ENCODE measurements at places on chromosomes 6 and 20.

DNA sequence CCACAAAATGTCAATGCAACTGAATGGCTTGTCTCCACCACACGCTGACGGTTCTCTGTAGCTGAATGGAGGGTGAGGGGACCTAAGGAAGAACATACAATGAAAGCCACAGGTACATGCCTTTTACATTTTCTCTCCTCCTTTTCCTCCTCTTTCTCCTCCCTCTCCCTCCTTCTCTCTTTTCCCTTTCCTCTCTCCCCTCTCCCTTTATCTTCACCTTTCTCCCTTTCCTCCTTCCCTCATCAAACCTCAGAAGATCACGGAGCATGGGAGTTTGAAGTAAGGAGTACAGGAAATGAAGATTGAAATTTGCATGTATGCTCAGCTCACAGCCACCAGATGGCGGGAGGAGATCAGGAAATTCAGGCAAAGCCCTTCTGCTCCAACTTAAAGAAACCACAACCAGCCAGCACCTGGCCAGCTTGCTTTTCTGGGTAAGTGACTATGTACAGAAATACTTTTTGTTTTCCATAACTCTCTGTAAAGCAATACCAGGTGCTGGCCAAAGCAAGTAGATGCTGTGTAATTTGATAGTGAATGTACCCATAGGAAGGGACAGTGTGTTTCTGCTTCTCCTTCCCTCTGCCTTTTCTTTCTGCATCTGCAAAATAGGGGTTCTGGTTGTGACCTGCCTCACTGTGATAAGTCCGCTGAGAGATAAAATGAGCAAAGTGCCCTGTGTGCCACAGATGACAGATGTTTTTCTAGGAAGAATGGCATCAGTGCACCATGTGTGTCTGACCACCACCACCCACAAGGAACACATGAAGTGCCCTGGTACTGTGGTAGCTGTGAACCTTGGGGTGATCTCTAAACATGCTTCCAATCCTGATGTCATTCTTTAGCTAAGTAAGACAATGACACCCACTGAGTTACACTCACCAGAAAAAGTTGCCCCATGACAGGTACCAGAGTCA is 18.6 kb upstream of the FOXO3 start:
- DNase-seq = peak; percentile 50

- DNase-seq = no peak
Measured at GRCh38 chr6:79385893-79386292, 151.3 kb downstream of the LCA5 start.

GRCh38 chr6:18314317-18314997 is 50.1 kb upstream of the DEK start:
- DNase-seq = no peak

GRCh38 chr6:142342986-142343385 is 41.2 kb downstream of the ADGRG6 start:
- no peak for DNase-seq

- DNase-seq = no peak
Measured at GRCh38 chr20:53220482-53221307, 248.5 kb downstream of the TSHZ2 start.

GRCh38 chr6:100565439-100566104 is 100.9 kb upstream of the SIM1 start:
- DNase-seq = no peak

DNA sequence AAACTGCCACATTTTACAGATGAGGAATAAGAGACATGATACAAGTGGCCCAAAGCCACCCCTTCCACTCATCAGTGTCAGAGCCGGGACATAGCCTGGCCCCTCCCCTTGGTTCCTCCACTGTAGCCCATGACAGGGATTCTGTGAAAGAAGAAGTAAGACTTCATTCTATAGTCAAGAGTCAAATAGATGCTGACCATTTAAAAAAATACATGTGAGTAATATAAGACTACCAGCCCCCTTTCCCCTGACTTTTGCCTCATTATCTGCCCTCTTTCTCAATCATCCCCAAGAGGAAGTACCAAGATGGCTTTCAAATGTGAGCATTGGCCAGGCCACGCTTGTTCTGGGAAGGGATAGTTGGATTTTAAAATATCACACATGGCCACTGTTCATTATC is 57.8 kb upstream of the TAB2 start:
- DNase-seq = no peak

- no peak for DNase-seq
Measured at GRCh38 chr6:16982807-16983206, 119.0 kb upstream of the STMND1 start.

- DNase-seq = no peak
Measured at GRCh38 chr6:73637404-73637803, 16.4 kb downstream of the SLC17A5 start.

GRCh38 chr6:133460101-133460500 is 218.9 kb downstream of the EYA4 start:
- no peak for DNase-seq

DNA sequence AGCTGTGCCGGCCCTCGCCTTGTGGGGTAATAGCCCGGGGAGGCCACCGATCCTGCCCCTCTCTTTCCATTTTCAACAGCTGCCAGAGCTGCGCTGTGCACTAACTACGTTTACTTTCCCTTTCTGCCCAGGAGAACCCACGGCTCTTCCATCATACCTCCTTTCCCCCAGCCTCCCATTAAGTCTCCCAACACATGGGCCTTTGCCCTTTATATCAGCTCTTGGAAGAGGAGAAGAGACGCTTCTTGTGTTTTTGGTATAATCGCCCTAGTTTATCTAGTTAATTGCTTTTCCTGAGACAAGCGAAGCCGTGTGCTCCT is 637 bp downstream of the UBR2 start:
- DNase-seq = no peak

- no peak for DNase-seq
Measured at GRCh38 chr6:31270788-31271640, 878 bp downstream of the HLA-C start.

GRCh38 chr20:23094927-23095326 is 8.8 kb upstream of the CD93 start:
- no peak for DNase-seq

- DNase-seq = no peak
Measured at GRCh38 chr6:158031381-158032353, 50.0 kb downstream of the SYNJ2 start.

DNA sequence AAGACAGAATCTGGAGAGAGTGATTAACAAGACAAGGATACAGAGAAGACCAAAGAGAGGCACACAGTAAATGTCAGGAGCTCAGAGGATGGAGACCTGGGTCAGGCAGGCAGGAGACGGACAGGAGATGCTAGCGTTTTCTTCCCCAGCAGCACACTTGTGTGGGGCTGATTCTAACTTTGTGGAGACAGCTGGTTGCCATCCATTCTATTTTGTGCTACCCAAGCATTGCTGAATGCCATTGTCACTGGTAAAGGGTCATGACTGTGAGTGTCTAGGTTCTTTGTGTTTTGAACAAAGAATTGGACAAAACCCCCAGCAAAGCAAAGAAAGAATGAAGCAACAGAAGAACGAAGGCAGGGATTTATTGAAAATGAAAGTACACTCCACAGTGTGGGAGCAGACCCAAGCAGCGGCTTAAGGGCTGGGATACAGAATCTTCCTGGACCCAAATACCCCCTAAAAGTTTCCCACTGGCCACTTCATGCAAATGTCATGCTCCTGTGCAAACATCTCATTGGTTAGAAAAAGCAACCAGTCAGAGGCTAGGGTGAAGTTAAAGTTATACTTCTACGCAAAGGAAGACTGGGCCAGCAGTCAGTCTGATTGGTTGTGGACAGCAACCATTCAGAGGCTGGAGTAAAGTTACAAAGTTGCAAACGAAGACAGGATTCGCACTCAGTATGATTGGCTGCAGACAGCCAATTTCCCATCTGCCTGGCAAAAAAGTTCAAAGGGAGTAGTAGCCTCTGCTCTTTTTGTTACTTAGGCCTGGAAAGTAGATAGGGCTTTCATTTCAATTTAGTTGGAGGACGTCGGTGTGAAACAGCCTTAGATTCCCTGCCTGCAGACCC is 17.5 kb downstream of the PTK7 start:
- DNase-seq = no peak

- no peak for DNase-seq
Measured at GRCh38 chr6:158249340-158249836, 62.9 kb upstream of the TULP4 start.

GRCh38 chr20:48818481-48818987 is 9.3 kb downstream of the PREX1 start:
- DNase-seq = no peak

DNA sequence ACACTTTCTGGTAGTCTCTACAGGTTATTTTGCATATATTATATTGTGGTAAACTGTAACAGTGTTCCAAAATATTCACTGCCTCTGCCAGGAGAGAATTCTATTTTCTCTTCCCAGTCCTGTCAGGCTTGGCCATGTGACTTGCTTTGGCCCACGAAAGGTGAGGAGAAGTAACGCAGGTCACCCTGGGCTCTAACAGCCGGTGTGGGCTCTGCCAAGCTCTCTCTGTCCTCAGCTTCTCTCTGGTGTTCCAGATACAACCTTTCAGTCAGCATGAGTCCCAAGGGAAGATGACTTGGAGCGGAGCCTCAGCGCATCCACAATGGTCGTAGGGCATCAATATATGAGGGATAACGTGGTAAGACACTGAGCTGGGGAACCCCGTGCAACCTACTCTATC is 113.0 kb upstream of the RREB1 start:
- DNase-seq = no peak

- DNase-seq = no peak
Measured at GRCh38 chr20:59207742-59208357, 44.2 kb downstream of the ZNF831 start.

DNA sequence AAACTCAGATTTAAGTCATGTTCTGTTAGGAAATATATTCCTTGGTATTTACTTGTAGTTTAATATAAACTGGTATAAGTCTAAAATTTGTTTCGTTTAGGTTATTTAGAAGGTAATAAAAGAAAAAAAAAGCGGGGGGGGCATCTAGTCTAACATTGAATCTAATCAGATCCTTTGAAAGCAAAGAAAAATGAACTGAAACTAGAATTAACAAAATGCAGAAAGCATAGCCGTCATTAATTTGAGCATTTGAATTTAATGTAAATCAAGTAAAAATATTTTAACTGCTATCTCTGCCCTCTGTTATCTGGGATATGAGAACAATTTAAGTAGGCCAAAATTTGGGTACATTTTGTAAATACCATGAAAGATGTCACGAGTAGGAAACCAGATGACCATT is 54.1 kb downstream of the SNX9 start:
- DNase-seq = no peak

- DNase-seq = no peak
Measured at GRCh38 chr6:38460186-38460585, 179.5 kb downstream of the BTBD9 start.

DNA sequence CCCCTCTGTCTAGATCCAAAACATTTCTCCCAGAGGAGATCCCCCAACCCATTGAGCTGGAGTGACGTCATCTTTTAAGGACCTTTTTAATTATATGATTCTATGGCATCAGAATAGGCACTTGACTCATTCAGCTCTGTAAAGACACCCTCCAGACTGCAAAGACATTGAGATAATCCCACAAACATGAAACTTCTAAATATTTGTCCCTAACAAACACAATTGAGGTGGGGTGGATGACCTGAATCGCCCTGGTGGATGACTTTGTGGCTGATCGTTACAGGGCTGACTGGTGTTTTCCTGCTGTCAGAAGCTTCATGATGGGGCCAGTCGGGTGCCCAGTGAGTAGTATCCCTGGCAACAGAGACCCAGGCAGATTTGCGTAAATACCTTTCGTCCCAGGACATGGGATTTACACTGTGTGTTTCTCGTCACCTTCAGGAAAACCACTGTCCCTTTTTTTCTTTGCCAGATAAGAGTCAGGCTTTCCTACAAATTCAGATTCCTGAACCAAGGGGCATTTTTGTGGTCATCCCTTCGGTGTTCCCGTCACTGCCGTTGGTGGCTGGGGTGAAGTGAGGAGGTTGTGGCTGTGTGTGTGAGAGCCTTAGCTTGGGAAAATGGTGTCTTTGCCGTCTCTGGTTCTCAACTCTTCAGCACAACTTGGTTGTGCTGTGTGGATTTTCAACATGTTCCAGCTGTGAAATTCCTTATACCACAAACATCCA is 5.3 kb upstream of the PCK1 start:
- no peak for DNase-seq

GRCh38 chr6:108579328-108579721 is 18.6 kb downstream of the FOXO3 start:
- DNase-seq = no peak

GRCh38 chr20:57437672-57438330 is 46.6 kb downstream of the RBM38 start:
- no peak for DNase-seq

GRCh38 chr6:145009711-145010110 is 724.6 kb downstream of the UTRN start:
- DNase-seq = no peak

GRCh38 chr20:3045042-3045815 is 623 bp upstream of the MRPS26 start:
- peak; percentile 76 for DNase-seq

DNA sequence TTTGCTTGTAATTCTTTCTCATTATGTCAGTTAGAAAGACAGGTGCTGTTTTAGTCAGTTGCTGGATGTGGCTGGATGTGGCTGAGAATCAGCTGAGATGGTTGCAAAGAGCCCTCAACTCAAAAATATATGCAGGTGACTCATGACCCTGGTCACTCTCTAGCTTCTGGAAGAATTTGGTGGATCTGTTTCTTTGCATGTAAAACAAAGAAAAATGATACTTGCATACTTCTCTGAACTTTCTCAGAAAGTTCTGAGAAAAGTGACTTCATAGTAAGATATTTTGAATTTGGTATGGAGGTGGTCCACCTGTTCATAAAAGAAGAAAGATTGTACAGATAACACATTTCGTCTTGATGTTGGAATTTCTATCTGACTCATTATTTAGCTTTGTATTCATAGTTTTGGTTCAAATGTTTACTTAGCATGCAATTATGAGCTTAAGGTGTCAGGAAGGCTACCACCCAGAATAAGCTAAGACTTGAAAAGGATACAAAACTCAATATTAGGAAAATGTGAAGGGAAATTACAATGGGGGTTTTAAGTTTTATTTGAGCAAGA is 163.2 kb upstream of the OLIG3 start:
- DNase-seq = no peak

GRCh38 chr20:22515264-22515663 is 69.1 kb downstream of the FOXA2 start:
- DNase-seq = no peak

DNA sequence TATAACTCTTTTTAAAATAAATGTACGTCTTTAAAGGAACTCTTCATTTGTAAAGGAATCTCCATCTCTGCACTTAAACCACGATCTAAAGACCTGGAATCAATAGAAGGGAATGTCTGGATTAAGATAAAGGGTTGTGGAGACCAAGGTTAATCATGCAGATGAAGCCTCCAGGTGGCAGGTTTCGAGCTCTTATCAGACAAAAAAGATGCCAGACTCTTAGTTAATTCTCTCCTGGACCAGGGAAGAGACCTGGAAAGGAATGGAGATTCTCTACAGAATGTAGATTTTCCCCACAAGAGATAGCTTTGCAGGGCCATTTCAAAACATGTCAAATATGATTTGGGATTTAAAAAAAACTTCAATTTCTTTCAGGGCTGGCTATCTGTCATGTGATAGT is 71.5 kb upstream of the SSTR4 start:
- no peak for DNase-seq

- DNase-seq = no peak
Measured at GRCh38 chr6:16751251-16751946, 9.9 kb downstream of the ATXN1 start.

Measured in GF-D8 (cell line).